ENCODE measurements at places on chromosomes 7 and 10.
A peak's percentile ranks its signal among the peaks of the same experiment; 100 is the strongest.

DNA sequence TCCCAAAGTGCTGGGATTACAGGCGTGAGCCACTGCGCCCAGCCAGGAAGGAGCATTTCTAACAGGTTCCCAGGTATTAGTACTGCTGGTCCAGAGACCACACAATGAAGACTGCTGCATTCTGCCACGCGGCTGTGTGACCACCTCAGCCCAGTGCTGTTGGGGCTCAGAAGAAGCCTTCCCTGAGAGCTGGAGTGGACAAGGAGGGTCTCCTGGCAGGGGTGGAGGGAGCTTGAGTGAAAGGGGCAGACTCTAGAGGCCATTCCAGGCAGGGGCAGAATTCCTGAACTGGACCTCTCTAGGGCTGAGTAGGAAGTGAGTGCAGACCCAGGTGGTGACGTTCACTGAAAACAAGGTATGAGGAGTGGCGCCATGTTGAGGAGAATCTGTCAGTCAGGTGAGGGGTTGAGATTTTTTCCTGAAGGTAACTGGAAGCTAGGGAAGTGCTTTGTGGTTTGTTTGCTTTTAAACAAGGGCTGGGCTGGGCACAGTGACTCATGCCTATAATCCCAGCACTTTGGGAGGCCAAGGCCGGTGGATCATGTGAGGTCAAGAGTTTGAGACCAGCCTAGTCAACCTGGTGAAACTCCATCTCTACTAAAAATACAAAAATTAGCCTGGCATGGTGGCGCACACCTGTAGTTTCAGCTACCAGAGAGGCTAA, 67.6 kb downstream of the TACC2 start:
- DNase-seq: no peak

DNA sequence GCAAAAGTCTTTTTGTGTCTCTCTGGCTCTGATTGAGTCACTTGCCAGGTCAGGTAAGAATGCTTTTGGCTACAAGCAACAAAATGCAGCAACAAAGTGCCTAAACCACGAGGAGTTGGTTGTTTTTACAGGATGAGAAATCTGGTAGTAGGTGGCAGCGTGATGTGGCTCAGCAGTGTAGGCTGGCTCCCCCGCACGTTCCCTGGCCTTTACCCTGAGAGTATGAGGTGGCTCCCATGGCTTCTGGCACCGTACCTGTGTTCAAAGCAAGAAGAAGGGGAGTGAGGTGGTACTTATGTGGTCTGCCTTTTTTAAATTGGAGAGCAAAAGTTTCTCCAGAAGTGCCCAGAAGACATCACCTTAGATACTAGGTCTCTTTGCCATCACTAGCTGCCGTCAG, 11.7 kb downstream of the PRKRIP1 start:
- DNase-seq: no peak

- no peak for DNase-seq
These were observed 882.3 kb downstream of the PCDH15 start for GRCh38 chr10:53918755-53919154.

GRCh38 chr10:82742478-82742877, 867.5 kb downstream of the NRG3 start:
- DNase-seq: no peak

GRCh38 chr7:83472376-83472775, 176.6 kb downstream of the SEMA3E start:
- no peak for DNase-seq

GRCh38 chr7:40983111-40983510, 719.8 kb downstream of the INHBA start:
- no peak for DNase-seq

GRCh38 chr7:24885305-24885704, 94.7 kb downstream of the OSBPL3 start:
- no peak for DNase-seq

DNA sequence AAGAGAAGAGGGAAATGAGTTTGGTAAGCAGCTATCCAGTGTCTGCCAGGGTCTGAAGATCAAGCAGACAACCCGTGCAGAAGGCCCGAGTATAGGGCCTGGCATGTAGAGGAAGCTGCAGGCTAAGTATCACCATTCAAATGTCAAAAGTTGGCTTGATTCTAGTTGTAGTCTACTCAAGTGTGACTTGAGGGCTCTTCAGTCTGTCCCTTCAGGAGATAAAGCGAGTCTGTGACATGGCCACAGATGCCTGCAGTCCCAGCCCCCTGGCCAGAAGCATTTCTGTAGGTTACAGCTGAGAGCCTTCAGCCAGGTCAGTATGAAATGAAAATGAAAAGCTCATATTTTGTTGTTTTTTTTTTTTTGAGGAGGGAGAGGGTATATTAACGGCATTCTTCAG, 97.8 kb upstream of the EEPD1 start:
- DNase-seq: no peak

GRCh38 chr7:96927131-96927530, 78.2 kb upstream of the DLX6 start:
- no peak for DNase-seq

DNA sequence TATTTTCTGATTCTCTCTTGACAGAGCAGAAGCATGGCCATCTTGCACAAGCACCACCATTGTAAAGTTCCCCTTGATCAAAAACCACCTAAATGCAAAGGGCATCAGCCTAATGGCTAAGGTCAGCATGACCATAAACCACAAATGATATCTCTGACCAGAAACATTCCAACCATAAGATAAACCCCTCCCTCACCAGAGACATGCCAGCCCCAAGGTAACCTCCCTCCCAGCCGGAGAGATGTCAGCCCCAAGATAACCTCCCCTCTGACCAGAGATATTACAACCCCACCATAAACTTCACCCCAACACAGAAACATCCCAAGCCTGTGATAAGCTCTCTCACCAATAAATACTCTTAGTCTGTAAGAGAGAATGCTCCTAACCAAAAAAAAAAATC, 72.1 kb upstream of the CDK1 start:
- no peak for DNase-seq

DNA sequence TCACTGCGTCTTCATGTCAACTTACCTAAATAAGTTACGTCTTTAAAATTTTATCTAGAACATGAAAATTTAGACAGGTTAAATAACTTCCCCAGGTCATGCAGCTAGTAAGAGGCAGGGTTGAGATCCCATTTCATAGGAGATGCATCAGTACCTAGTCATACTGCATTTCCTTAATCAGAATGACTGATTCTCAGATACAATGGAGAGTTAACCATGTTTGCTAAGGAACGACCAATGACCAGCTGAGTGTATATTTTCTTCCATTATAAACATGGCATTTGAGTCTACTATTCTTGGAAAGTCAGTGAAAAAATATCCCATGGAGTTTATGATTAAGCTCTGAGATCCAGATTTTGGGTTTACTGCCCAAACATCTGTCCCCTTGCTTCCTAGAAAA, 39.6 kb downstream of the ENTPD1 start:
- DNase-seq: no peak

- no peak for DNase-seq
These were observed 45.4 kb upstream of the GRM3 start for GRCh38 chr7:86598311-86598710.

- peak; percentile 60 for DNase-seq
These were observed 40.9 kb upstream of the MET start for GRCh38 chr7:116630932-116631671.

DNA sequence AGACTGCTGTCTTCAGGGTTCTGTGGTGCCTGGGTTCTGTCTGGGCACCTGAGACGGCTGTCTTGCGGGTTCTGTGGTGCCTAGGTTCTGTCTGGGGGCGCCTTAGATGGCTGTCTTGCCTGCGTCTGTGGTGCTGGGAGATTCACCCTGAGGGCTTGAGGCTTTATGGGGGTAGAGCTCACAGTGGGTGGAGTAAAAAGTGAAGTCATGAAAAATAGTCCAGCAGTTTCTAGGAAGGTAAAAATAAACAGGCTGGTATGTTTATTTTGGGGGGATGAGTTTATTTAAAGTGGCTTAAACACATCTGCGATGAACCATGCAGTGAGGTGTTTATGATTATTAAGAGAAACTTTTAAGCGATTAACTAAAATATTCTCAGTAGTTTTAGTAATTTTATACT, 64.2 kb downstream of the NKX6-2 start:
- no peak for DNase-seq

GRCh38 chr10:19971343-19972052, 155.3 kb downstream of the PLXDC2 start:
- no peak for DNase-seq

DNA sequence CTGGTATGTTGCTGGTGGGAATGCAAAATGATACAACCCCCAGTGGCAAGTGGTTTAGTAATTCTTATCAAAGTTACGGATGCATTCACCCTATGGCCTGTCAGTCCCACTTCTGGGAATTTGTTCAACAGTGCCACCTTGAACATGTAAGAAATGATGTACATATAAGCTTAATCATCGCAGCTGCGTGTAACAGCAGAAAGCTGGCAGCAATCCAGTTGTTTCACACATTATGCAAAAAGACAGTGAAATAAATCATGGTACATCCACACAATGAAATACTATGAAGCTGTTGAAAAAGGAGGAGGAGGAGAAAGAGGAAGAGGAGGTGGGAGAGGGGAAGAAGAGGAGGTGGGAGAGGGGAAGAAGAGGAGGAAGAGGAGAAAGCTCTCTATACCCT, 76.2 kb upstream of the MYL10 start:
- DNase-seq: no peak

DNA sequence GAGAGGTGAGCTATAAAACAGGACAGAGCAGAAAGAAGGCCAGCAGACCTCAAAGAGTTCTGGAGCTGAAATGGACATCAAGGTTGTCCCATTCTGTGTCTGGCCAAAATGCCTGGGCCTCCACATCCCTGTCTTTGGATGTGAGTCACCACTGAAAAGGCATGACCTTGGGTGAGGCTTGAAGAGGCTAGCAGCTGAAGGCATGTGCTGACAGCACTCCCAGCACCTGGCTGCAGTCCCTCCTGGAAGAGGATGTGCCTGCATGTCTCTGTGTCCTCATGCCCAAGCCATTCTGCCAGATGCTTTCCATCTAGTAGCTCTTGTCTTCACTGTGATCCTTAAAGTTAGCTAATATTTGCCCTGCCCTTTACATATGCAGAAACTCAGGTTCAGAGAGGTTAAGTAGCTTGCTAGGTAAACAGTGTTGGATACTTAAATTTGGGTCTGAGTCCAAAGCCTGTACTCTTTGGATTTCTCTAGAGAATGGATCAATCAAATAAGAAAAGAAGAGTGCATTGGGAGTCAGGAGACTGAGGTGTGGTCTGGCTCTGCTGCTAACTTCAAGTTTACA, 35.8 kb downstream of the HECW1 start:
- DNase-seq: no peak

DNA sequence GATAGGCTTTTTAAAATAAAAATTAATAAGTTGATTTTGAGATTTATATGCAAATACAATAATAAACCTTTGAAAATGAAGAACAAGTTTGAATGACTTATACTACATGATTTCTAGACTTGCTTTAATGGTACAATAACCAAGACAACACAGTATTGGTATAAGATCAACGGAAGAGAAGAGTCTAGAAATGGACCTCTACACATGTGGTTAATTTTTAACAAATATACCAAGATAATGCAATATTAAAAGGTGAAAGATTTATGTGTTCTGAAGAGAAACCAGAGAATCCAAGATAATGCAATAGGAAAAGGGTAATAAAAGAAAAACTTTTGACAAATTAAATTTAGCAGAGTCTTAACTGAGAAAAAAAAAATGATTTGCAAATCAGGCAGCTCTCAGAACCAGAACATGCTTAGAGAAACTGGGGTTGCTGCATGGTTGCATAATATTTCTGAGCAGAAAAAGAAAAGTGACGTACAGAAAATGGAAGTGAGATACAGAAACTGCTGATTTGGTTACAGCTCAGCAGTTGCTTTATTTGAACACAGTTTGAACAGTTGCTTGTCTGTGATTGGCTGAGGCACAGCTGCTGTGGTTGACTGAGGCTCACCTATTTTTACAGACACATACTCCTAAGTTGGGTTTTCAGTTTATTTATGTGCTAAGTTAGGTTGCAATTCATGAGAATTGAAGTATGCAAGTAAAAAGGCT, 365.9 kb downstream of the CRPPA start:
- DNase-seq: no peak

- peak; percentile 24 for DNase-seq
These were observed 765.6 kb upstream of the GHITM start for GRCh38 chr10:83373671-83374070.

DNA sequence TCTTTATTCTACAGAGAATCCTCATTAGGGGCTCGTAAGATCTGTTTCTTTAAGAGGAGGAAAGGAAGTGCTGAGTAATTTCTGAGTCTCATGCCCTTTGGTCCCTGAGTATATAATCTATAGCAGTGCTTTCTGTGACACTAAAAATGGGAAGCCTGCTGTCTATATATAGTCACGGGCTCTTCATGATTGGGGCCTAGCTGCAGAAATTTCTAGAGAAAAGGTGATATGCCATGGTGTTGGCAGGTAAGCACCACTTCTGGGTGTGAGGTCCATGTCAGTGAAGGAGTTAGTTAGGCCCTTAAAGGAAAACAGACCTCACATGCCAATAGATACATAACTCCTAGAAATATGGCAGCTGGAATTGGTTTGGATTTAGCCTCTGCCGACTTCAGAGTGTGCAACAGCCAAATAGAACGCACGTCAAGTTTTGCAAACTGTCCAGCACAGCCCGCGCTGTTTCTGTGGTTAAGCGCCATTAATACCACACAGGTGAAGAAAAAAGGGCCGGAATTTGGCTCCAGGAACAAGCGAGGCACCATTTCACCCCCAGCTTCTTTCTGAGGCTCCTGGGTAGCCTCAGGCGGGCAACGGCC, 123.2 kb downstream of the TACC2 start:
- no peak for DNase-seq

DNA sequence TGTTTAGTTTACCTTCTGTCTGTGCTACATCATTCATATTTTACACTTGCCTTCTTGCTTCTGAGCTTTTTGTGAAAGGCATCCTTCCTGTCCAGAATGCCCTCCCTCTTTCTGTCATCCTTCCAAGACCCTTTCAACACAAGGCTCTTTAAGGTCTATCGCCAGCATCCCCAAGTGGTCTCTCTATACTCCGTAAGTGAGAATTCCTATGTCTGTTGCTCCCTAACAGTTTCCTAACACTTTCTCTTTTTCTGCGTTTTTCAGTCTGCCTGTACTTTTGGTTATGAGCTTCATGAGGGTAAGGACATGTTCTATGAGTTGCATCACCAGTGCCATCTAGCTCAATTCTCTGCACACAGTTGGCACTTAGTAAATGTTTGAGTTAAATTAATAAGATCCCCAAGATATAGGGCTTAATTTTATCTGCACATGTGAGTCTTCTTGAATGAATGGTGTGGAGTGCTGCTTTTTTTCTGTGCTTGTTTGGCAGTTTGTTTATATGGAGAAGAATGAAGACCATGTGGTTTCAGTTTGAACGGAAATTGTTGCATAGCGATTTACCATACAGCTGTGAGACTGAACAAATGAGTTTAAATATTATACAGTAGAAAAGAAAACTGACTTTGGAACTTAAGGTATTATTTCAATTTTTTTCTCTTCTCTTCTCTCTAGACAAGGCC, 29.4 kb downstream of the RABGEF1 start:
- no peak for DNase-seq

- no peak for DNase-seq
These were observed 134.4 kb downstream of the NEURL1 start for GRCh38 chr10:103627893-103628292.

GRCh38 chr7:76997381-76998284, 34.5 kb downstream of the SPDYE17 start:
- DNase-seq: no peak

- DNase-seq: no peak
These were observed 541.0 kb upstream of the FZD8 start for GRCh38 chr10:36183056-36183455.

GRCh38 chr7:3174515-3175284, 126.4 kb upstream of the SDK1 start:
- DNase-seq: no peak

- DNase-seq: peak; percentile 2
These were observed 860 bp downstream of the ZEB1 start for GRCh38 chr10:31319602-31320549.
